DMS79 treated with DMSO at 0.1 percent for 48 hours (cell line): ENCODE measurements at places on chromosomes 1 and 21.

GRCh38 chr1:84912726-84913554, 19.9 kb upstream of the LPAR3 start:
- DNase-seq: peak; percentile 24

GRCh38 chr1:53888681-53889080, 916 bp downstream of the YIPF1 start:
- no peak for DNase-seq

- DNase-seq: no peak
Observed at GRCh38 chr1:28887419-28887834, 26.9 kb upstream of the EPB41 start.

DNA sequence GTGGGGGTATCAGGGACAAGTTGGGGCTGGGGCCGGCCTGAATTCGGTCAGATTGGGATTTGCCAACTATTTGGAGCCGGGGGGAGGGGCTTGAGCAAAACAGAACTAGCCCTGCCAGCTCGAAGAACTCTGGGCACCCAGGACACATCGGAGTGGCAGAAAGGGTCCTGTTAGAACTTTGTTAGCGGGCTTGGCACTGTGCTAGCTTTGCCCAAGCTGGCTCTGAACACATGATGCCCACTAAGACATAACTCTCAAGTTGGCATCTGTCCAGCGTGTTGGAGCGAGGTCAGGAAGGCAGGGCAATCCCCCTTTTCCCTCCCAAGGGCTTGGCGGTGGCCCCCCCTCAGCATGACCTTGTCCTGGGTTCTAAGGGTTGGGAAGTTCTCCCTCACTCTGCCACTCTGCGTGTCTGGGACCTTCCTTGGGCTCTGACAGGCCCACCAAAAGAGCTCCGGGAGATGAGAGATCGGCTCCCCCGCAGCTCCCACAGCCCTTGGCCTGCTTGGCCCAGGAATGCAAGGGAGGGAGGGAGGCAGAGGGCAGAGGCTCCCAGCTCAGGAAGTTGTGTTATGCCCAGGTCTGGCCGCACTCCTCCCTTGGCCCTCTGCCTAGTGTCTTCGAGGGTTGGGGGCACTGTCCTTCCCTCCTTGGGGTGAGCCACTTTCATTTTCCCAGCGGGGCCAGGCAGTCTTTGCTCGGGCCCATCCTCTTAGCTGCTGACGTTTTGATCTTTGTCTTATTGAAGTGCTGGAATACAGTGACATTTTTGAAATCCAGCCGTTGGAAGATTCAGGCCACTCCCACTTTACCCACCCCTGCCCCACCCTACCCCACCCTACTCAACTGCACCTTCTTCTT, 1.2 kb downstream of the LMNA start:
- peak; percentile 40 for DNase-seq

GRCh38 chr1:25562101-25562927, 18.9 kb downstream of the LDLRAP1 start:
- DNase-seq: peak; percentile 24

DNA sequence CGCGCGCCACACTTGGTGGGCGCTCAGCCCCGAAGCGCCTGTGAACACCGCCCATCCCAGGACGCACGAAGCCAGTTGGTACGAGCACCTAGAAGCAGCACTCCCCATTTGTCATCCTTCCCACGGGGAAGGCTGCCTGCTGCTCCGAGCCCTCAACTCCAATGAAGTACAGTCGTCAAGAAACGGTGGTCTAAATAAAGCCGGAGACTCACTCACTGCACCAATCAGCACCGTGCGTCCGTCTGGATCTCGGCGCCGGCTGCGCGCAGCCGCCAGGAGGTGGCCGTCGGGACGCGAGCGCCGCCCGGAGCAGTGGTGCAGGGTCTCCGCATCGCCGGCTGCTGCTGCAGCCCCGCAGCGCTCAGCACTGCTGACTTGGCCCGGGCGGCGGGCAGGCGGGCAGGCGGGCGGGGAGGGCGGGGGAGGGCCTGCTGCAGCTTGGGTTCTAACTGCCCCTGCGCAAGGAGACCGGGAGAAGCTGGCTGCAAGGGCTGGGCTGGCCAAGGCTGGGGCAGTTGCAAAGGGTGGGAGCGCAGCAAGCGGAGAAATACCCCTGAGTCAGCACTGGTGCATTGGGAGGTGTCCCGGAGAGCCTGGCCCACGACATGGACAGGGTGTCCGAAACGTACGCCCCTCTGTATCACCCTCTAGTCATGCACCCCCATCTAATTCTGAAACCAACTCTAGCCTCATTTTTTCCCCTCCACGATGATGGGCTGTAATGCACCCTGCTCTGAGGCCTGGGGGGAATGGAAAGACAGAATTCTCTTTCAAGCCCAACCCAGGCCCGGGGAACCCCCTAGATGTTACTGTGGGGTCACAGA, 35.8 kb upstream of the H6PD start:
- peak; percentile 55 for DNase-seq

DNA sequence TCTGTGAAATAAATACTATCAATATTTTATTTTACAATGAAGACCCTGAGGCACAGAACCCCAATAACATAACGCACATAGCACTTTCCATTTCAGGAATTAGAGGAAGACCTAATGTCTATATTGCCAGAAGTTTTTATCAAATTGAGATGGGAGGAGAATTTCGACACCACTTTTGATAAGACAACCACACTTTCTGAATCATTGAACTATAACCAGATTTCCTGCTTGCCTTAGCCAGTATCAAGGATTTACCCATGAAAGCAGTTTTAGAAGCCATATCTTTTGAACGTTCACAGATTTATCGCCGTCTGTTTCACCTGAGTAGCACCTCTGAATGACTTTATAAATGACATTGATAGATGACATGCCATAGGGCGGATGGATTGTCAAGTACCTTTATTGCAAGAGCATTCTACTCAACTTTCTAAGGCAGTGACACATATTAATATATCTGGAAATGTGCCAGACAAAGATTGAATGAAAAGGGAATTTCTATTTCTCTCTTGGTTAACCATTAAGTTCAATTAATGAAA, 768.4 kb downstream of the LTN1 start:
- DNase-seq: no peak

GRCh38 chr1:29709704-29710280, 473.5 kb downstream of the PTPRU start:
- peak; percentile 66 for DNase-seq

GRCh38 chr21:28877318-28877884, 115.3 kb downstream of the LTN1 start:
- DNase-seq: no peak

DNA sequence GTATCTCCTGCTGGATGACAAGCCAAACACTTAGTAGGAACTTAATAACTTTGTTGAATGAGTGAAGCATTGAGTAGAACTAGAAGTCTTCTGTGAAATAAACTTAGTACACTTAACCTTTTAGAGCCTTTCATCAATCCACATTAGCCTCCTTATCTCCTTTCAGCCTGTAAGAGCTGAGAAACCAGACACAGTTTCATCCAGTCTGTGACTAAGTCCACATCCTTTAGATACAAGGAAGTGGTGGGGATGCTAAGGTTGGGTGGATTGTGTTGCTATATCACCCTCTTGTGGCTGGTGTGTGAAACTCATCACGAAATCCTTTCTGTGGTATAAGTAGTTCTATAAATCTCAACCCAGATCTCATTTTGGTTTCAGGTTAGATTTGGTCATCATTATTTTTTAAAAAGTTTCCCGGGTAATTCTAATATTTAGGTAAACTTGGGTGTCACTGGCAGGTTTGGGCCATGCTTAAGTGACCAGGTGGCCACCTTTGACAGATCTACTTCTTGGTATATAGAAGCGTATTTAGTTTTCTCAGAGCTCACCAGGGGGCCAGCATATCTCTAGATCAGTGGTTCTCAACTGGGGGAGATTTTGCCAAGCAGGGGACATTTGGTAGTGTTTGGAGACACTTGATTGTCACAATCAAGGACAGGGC, 27.8 kb upstream of the CD84 start:
- peak; percentile 25 for DNase-seq

DNA sequence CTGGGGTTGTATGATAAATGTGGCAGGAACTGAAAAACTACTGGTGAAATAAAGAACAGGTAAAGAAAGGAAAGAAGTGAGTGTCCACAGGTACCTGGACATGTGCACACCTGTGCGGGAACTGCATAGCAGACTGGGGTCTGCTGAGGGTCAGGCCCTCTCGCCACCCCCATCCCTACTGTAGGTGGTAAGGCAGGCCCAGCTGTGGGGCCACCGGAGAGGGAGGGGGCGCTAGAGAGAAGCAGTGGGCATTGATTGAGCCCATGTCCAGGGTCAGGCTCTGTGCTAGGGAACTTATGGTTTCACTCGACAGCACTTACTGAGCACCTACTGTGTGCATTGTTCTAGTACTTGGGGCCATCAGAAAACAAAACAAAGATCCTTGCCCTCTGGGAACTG, 400.5 kb downstream of the MATN1 start:
- DNase-seq: no peak

GRCh38 chr1:239349699-239350098, 36.7 kb upstream of the CHRM3 start:
- no peak for DNase-seq

- no peak for DNase-seq
Observed at GRCh38 chr1:234913278-234913649, 215.4 kb downstream of the TOMM20 start.

DNA sequence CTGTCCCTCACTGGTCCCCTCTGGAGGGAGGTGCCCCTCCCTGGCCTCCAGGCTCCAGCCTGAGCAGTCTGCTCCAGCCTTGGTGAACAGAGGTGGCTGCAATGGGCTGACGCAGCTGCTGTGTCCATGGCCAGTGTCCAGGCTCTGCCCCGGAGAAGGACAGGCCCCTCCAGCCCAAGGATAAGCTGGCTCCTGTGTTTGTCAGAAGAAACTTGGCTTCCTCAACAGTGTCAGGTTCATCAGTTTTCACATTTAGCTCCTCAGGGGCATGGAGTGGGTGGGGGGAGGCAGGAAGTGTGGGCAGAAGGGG, 402.8 kb downstream of the MATN1 start:
- no peak for DNase-seq

DNA sequence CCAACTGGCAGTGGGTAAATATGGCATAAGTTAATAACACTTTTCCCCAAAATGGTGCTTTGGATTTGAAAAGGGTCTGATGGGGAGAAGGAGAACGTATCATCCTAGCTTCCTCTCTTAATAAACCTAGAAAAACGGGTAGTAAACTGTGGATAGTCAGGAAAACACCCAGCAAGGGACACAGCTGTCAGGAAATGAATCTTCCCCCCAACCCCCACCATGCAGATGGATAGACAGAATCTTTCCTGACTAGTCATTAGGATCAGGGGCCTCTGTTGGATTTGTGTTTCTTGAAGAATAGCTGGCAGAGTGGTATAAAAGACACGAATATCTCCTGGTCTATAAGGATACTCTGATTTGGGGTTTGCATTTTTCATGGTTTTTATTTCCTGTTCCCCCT, 22.5 kb upstream of the LAX1 start:
- DNase-seq: no peak

GRCh38 chr1:117367046-117368025, at the start of gene MAN1A2:
MAN1A2 (plus strand) TSS chr1:117367449; CDS start chr1:117368184, 735 bp downstream.
- peak; percentile 43 for DNase-seq

GRCh38 chr1:229249854-229250644, 20.9 kb upstream of the RAB4A start:
- DNase-seq: no peak

- DNase-seq: no peak
Observed at GRCh38 chr1:115746021-115746690, 22.4 kb downstream of the CASQ2 start.

GRCh38 chr1:247408100-247408499, 7.9 kb upstream of the NLRP3 start:
- no peak for DNase-seq
